Activated CD8-positive, alpha-beta memory T cell treated with anti-CD3 and anti-CD28 coated beads, Interleukin-2, amount 50 U/mL, for 4 hours (primary cell): ENCODE measurements at places on chromosomes 6 and 20.

- DNase-seq, result no peak
Observed at GRCh38 chr20:59831916-59832270, 101.5 kb downstream of the SYCP2 start.

GRCh38 chr6:29742127-29742526, 18.9 kb downstream of the HLA-F start:
- no peak for DNase-seq

- DNase-seq, result no peak
Observed at GRCh38 chr6:150203378-150203777, 60.5 kb downstream of the PPP1R14C start.

- DNase-seq, result peak; percentile 26
Observed at GRCh38 chr20:13220194-13220903, 725 bp upstream of the ISM1 start.

DNA sequence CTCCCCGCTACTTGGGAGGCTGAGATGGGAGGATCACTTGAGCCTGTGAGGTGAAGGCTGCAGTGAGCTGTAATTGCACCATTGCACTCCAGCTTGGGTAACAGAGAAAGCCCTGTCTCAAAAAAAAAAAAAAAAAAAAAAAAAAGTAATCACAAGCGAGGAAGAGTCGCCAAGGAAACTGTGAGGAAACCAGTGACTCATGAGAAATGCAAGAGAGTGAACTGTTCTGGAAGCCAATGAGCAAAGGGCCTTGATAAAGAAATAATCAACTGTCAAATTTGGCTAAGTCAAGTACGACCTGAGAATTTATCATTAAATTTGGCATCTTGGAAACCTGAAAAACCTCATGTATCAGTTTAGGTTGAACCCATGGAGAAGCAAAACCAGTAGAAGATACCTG, 16.1 kb upstream of the LAMP5 start:
- DNase-seq, result no peak

DNA sequence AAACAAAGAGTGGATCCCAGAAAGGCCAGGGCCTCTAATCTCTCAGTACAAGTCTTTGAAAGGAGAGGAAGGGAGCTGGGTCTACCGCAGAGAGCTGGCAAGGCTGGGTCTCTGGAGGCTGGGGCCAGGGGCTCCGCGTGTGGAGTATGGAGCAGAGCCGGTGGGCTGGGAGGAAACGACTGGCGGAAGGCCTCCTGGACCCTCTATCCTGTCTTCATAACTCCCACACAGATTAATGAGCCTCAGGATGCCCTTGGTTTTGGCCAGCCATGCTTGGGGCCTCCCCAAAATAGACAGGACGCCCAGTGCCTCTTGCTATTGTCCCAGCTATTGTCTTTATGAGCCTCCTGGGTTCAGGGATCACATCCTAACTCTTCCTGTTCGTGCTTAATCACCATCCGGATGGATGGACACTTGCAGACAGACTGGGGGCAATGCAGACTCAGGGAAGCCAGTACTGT, 306.4 kb downstream of the DHX35 start:
- no peak for DNase-seq

GRCh38 chr20:25296094-25297093, 48.5 kb downstream of the PYGB start:
- no peak for DNase-seq

DNA sequence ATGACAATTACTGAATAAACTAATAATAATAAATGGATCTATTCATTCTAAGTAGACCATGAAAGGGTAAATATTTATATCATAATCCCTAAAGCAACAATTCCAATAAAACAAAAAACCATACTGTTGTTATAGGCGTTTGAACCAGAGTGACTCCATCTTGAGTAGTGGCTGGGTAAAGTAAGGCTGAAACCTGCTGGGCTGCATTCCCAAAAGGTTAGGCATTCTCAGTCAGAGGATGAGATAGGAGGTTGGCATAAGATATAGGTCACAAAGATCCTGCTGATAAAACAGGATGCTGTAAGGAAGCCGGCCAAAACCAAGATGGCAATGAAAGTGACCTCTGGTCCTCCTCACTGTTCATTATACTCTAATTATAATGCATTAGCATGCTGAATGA, 8.3 kb downstream of the OR2H1 start:
- DNase-seq, result no peak

GRCh38 chr20:38094373-38094891, 60.9 kb downstream of the RPRD1B start:
- DNase-seq, result no peak

GRCh38 chr20:1324598-1325172, 4.3 kb downstream of the SDCBP2 start:
- DNase-seq, result peak; percentile 67

DNA sequence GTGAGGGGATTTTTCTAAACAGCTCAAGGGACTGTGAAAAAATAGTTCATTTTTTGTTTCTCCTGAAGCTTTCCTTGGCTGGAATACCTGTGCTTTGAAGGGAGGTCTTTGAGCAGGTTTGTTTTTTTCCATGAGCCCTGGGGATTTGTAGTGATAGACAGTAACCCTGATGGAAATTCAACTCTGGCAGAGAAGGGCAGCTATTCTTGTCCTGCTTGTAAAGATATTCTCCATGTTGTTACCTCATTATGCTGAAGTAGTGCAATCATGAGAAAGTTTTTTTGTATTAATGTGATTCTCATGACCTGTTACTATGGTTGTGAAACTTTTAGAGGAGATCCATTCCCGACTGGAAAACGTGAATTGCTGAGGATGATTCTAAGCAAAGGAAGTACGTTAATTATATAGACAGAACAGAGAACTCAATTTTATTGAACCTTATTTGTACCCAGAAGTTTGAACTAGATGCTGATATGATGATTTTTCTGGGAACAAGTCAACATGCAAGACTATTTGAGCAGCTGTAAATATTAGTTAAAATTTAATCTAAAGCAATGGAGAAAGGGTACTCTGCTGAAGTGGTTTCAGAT, 12.5 kb downstream of the UTRN start:
- no peak for DNase-seq

DNA sequence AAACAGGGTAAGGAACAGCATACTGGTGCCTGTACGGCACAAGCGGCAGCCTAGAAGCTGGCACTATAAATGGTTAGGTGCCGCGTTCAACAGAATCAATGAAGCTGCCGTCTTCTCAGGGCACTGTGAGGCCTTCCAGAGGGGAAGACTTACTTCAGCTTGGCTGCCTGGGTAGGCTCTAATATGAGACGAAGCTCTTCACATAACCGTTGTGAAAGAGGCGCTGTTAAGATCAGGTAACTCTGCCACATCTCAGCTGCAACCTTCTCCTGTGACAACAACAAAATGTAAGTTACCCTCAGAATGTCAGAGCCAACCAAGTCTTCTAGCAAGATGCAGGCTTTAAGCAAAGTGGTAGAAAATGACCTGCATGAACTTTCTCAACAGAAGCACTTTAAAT, 12.0 kb upstream of the LYRM2 start:
- DNase-seq, result no peak
